H4 (cell line): ENCODE measurements at places on chromosomes 7 and 10.

DNA sequence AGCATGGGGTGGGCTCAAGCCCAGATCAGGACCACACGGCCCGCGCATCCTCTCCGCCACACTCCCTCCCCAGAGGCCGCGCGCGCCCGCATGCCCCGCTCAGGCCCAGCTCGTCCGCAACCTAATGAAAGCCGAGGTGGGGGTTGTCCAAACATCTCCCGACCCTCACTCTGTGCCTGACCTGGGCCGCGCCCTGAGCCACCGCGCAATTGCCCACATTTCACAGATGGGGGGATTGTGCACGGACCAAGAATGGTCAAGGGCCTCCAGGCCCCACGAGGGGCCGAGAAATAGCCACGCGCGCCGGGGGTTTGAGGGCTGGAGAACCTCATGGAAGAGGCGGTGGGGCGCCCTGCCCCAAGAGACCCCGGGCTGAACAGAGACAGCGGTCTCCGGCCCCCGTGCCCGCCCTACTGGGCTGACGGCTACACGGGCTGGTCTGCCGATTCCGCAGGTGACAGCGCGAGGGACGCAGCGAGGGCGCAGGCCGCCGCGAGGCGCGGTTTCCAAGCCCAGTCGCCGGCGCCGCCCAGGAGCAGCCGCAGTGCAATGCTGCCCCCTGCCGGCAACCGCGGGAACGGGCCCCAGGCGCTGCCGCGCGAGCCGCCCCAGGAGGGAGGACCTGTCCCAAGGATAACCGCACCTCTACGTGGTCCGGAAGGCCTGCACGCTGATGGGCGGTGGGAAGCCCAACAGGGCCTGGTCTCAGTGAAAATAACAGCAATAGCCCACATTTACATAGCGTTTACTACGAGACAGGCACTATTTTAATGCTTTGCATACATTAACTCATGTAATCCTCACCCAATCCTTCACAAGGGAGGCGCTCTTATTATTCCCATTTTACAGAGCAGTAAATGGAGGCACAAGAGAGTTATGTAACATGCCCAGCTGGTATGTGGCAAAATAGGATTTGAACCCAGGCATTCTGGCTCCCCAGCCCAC is 10.5 kb upstream of the GRID1 start:
- peak; percentile 43 for DNase-seq

DNA sequence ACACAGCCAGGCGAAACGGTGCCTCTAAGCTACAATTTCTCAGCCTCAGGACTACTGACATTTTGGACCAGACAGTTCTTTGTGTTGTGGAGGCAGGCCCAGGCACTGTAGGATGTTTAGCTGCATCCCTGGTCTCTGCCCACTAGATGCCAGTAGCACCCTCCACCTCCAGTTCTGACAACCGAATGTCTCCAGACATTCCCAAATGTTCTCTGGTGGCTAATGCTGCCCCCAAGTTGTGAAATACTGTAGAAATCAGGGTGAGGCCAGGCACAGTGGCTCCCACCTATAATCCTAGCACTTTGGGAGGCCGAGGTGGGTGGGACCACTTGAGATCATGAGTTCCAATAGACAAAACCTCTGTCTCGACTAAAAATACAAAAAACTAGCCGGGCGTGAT is 18.2 kb downstream of the HNRNPF start:
- no peak for DNase-seq

GRCh38 chr10:132634947-132635271 is 97.3 kb downstream of the INPP5A start:
- DNase-seq = no peak

- DNase-seq = no peak
Measured at GRCh38 chr7:40402661-40403060, 267.9 kb downstream of the SUGCT start.

GRCh38 chr7:141563956-141564623 is 12.9 kb downstream of the AGK start:
- DNase-seq = no peak

DNA sequence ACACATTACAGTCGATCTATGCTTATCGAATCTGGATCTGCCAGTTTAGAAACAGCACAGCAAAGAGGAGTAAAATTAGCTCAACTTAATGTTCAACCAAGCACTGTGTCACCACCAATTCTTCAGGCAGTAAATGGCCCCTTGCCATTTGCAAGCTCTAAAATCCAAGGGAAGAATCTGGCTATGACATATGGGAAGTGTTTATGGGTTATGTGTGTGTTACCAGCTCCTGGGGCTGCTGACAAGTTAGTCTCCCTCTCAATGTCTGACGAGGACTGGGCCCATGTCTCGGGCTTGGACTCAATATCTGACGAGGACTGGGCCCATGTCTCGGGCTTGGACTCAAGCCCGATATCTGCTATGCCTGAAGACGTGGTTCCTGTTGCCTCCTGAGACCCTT is 5.7 kb upstream of the ITIH2 start:
- DNase-seq = no peak

DNA sequence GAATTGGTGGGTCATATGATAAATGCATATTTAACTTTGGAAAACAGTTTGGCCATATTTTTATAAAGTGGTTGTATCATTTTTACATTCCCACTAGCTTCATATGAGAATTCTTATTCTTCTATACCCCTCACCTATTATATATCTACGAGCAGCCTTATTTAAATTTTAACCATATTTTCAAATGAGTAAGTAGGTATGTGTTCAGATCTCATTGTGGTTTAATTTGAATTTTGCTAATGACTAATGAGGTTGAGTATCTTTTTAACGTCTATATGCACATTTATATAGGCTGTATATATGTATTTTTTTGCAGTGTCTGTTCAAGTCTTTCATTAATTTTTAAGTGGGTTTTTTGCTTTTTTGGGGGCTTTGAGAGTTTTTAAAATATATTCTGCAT is 14.2 kb downstream of the RAB18 start:
- no peak for DNase-seq

- DNase-seq = peak; percentile 33
Measured at GRCh38 chr7:66696774-66697191, 43.8 kb upstream of the RABGEF1 start.

DNA sequence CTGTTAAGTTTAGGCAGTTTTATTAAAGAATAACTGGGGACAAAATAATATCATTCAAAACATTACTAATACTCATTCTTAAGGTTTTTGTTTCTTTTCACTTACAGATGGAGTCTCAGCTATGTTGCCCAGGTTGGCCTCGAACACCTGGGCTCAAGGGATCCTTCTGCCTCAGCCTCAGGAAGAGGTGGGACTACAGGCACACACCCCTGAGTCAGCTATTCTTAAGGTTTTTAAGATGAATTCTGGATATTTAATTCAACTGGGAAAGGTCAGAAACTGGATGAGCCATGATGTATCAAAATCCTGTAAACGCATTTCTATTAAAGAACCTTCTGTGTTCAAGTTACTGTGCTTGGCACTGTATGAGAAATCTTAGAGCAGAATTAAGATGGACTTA is 3.5 kb downstream of the OAT start:
- DNase-seq = no peak

DNA sequence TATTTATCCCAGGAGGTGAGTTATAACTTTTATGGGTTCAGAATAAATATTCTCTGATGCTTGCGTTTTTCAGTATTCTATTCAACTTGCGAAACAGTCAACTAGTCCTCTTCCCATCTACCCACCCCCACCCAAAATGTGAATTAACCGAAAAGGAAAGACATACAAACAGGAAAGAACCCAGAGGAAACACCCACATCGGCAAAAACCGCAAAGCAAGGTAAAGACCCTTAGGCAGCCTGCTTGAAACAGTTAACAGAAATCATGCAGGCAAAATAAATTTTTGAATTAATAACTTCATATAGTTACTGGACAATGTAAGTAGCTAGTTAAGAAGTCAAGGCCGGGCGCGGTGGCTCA is 5.4 kb downstream of the ZC3HAV1 start:
- DNase-seq = no peak

DNA sequence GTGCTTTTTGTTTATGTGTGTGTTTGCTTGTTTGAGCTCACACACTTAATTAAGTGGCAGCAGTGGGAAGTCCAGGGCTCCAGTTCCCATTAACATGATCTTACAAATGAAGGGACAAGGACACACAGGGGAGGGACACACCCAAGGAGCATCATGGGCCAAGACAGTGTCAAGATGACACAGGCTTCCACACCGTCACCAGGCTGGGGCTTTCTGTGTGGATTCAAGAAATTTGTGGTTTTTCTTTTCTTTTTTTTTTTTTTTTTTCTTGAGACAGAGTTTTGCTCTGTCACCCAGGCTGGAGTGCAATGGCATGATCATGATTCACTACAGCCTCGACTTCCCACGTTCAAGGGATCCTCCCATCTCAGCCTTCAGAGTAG is 173.6 kb downstream of the KIAA1217 start:
- DNase-seq = no peak

- no peak for DNase-seq
Measured at GRCh38 chr10:31586723-31587638, 268.0 kb downstream of the ZEB1 start.

- DNase-seq = peak; percentile 55
Measured at GRCh38 chr10:59362144-59362958, at the start of gene FAM13C. Gene FAM13C, minus strand, starts transcription at chr10:59362549. Its CDS starts 89 bp downstream, at chr10:59362460.

DNA sequence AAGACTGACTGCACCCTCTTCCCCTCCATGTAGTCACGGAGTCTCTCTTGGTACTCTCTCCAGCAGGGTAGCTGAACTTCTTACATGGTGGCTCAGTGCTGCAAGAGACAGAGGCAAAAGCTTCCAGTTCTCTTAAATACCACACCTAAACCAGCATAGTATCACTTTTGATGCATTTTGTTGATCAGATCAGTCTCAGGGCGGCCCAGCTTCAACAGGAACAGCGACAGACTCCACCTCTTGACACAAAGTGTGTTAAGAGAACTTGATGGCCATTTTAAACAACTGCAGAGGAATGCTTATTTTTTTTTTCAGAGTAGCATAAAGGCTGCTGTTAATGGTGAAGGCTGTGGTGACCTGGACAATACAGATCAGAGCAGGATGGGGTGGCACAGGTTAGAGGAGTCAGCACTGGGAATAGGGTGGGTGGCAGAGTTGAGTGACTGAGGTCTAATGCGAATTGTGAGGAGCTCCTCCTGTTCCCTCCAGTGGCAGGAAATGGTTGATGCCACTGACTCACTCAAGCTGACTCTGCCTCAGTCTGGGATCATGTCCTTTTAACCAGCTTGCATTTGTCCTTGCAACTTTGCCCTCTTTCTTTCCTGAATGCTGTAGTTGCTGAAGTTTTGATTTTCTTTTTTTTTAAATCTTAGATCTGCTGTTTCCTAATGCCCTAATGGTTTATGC is 17.3 kb downstream of the MGAM start:
- DNase-seq = no peak

- DNase-seq = no peak
Measured at GRCh38 chr10:13634207-13634606, 47.4 kb downstream of the PRPF18 start.

- no peak for DNase-seq
Measured at GRCh38 chr7:142131439-142132185, 20.1 kb downstream of the MGAM2 start.

- no peak for DNase-seq
Measured at GRCh38 chr7:93238748-93239147, 6.6 kb downstream of the VPS50 start.

DNA sequence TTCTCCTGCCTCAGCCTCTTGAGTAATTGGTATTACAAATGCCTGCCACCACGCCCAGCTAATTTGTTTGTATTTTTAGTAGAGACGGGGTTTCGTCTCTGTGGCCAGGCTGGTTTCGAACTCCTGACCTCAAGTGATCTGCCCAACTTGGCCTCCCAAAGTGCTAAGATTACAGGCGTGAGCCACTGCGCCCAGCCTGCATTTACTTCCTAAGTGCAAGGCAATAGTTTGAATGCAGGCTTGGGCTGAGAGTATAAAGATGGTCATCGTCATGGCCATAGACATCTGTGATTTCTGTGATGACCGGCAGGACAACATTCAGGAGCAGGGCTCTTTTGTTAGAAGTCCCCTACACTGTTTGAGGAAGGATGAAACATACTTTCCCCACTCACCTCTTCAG is 393.9 kb upstream of the SHH start:
- DNase-seq = no peak

GRCh38 chr10:32929634-32930033 is 28.4 kb downstream of the ITGB1 start:
- no peak for DNase-seq

- DNase-seq = no peak
Measured at GRCh38 chr10:12566161-12567115, 217.1 kb downstream of the CAMK1D start.

DNA sequence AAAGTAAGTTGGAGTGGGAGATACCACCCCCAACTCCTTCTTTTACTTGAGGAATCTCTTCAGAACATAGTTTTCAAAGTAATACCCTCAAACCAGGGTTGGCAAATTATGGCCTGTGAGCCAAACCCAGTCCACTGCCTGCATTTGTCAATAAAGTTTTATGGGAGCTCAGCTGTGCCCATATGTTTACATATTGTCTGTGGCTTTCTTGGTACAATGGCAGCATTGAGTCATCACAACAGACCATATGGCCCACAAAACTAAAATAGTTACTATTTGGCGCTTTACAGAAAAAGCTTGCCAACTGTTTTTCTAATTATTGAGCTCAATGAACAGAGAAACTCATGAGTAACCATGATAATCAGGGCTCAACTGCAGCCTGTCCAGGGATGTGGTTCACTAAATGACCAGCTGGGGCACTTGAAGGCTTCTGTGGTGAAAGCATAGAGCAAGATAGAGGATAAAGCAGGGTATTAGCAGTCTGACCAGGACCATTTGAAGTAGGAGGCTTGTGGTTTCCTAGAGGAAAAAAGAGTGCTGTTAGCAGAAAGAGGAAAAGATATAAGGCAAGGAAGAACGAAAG is 196.0 kb upstream of the GRB10 start:
- peak; percentile 87 for DNase-seq

DNA sequence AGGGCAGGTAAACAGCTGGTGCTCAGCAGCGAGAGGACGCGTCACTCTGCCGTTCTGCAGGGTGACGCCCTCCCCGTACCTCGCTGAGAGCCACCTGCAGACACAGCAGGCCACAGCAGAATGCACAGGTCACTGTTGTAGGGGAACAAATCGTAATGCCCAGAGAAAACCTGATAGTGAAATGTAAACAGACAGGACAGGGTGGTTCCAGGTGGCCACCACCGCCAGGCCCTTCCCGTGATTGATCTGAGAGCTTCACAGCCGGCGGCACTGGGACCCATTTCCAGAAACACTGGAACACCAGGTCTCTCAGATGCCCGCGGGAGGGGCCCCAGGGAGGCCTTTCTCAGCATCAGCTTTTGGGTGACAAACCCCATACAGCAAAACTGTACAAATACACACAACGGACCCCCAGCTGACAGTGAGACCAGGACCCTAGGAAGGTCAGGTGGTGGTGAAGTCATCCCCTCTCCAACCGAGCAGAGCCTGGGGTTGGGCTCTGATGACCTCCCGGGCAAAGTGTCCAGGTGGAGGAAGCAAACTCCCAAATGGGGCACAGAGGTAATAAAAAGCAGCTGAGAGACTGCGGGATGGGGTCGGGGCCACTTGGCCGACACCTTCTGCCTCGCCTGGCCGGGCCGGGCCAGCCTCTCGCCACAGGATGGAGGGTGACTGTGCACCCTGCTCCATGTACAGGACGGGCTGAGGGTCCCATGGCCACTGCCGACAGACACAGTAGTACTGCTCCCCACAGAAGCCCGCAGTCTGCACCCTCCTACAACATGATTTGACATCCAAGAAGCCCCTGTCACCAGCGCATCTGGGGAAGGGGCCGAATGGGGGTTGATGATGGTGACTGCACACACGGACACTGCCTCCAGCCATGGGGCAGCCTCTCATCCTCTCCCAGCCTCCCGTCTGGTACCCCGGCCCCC is 4.6 kb downstream of the BHLHA15 start:
- no peak for DNase-seq

GRCh38 chr7:22576612-22577469 is 76.9 kb upstream of the STEAP1B start:
- no peak for DNase-seq

GRCh38 chr7:137753948-137754851 is 92.6 kb downstream of the DGKI start:
- DNase-seq = no peak
